ENCODE measurements at places on chromosomes 2 and 18. TPM values are rescaled to one million over a fixed set of nuclear protein-coding genes. Genes with fewer than 3 reads are reported as not detected.

C1QL2 gene
- total RNA-seq, result not detected

DNA sequence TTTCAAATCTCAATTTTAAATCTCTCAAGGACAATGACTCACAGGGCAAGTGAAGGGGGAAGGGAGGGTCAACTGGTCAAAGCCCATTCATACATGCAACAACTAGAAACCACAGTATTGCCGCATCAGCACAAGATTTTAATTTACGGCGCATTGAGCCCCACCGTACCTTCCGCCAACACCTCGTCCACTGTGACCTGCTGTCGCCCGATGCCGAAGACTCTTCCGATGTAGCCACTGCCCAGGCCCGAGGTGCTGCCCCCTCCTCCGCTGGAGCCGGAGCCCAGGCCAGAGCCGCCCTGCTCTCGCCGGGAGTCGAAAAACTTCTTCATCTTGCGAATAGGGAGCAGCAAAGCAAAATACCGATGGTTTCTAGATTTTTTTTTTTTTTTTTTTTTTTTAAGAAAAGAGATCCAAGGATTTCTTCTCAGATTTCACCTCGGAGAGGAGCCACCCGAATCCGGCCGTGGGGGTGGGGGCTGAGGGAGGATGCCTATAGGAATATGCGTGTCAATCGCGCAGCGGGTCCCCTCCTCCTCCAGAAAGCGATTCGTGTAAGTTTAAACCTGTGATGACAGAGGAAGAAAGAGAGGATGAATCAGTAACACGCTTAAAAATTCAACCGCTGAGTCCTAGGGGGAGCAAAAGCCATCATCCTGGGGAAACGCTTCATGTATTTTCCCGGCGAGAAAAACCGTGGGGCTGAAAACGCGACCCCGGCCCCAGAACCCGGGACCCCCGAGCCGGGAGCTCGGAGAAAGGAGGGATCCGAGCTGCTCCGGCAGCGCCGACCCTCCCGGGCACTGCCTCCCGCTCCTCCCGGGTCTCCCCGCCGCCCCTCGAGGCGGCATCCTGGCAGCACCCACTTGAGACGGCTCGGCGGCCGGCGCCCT is 584 bp downstream of the AAK1 start:
- peak overlapping the region; percentile 94 for H3K4me3 ChIP-seq
- peaks cover 38% of the 10 kb centered on the region for H3K36me3 ChIP-seq
- H3K4me1 ChIP-seq, result peaks cover 54% of the 10 kb centered on the region

GRCh38 chr18:36075862-36076587 is 8.7 kb upstream of the RPRD1A start:
- DNase-seq, result peak; percentile 4
- H3K27me3 ChIP-seq, result peaks cover 16% of the 10 kb centered on the region
- H3K27ac ChIP-seq, result no peak overlapping the region
- H3K4me3 ChIP-seq, result no peak overlapping the region

DNA sequence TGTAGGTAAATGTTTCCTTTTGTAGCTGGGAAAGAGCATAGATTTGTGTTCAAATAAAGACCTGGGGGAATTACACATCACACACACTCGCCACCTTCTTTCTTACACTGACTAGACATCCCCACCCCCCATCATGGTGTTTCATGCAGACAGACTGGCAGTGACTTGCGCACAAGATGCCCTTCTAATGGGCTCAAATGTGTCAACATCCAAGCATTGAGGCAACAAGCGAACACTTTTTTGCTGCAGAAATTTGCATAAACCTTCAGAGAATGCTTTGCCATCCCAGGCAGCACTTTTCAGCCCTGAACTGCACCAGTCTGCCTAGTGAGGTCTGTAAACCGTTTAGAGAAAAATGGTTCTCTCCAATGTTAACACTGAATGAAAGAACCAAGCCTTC is 4.5 kb downstream of the HOXD8 start:
- H3K36me3 ChIP-seq, result no peaks in the 10 kb centered on the region
- H3K4me1 ChIP-seq, result no peaks in the 10 kb centered on the region
- H3K27me3 ChIP-seq, result no peaks in the 10 kb centered on the region
- no peak overlapping the region for H3K4me3 ChIP-seq

SH2D6 gene
- 1.8 TPM for total RNA-seq

Measured in Calu3 (cell line).